ENCODE measurements at places on chromosomes 13 and 19. TPM values are rescaled to one million over a fixed set of nuclear protein-coding genes. Genes with fewer than 3 reads are reported as not detected.

Gene ZNF471
- 1.8 TPM for total RNA-seq

DNA sequence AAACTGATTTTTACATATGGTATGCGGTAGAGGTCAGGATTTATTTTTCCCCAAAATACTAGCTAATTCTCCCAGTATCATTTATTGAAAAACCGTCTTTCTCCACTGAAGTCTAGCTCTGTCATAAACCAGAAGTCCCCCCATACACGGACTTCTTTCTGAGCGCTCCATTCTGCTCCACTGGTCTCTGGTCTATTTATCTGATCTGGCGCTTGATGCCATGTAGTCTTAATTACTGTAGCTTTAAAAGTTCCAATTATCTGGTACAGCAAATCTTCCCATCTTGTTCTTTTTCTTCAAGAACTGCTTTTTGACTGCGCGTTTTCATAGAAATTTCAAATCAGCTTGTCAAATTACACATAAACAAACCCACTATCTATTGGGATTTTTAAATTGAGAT is 13.7 kb downstream of the DCUN1D2 start:
- DNase-seq = no peak
- no peak overlapping the region for H3K27ac ChIP-seq
- no peak overlapping the region for H3K4me3 ChIP-seq
- peaks cover 16% of the 10 kb centered on the region for H3K36me3 ChIP-seq

- no peaks in the 10 kb centered on the region for H3K27me3 ChIP-seq
- no peak overlapping the region for H3K4me3 ChIP-seq
- H3K36me3 ChIP-seq = peaks cover 12% of the 10 kb centered on the region
- H3K4me1 ChIP-seq = no peaks in the 10 kb centered on the region
- no peak for DNase-seq
These were observed 11.6 kb upstream of the ZNF544 start for GRCh38 chr19:58217069-58217481.

Gene EHD2
- not detected for total RNA-seq

Gene SIGLEC9
- 1.8 TPM for total RNA-seq
